ENCODE measurements at places on chromosomes 3 and 15. TPM values are rescaled to one million over a fixed set of nuclear protein-coding genes. Genes with fewer than 3 reads are reported as not detected.

DNA sequence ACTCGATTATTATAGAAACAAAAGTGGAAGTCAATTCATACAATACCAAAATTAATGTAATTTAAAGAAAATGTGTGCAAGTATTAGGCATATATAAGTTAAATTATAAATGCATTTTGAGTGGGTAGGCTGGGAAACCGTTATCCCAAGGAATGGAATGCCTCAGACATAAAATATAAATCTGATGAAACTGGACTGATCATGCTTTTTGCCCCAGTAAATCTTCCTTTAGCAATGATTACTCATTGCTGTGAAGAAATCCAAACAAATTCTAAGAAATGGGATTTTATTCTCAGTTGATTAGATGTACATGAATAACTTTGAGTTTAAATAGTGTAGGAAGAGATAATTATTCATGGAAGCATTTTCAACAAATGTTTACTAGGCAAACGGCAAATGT, 185.5 kb upstream of the KCNMB2 start:
- no peaks in the 10 kb centered on the region for H3K4me1 ChIP-seq
- no peaks in the 10 kb centered on the region for H3K27me3 ChIP-seq
- no peaks in the 10 kb centered on the region for H3K36me3 ChIP-seq
- H3K27ac ChIP-seq, result no peak overlapping the region
- H3K4me3 ChIP-seq, result no peak overlapping the region
- DNase-seq, result no peak

DNA sequence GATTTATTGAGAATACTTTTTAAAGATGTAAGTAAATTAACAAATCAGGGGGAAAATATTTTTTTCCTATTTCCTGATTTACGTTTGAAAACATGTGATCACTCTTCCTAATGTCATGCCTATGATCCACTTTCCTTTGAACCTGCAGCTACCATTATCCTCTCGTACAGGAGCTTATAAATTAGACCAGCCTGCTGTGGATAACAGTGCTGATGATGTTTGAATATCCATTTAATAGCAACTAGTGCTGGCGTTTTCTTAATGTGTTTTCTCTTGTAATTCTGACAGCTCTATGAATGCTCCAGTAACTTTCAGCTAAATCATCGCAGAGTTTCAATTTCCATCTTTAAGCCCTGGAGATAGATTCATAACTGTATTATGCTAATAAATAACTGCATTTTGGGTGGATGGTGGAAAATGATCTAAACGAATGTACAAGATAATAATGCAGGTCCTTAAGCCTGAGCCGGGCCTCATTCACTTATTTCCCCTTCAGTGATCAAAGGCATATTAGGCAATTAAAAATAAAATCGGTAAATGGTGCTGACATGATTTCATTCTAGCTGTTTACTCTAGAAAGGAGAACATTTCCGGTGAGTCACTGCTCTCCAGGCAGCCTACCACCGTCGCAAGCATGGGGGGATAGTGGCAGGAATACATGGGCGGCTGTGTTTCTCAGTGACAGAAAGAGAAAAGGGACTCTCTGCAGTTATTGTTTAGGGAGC, 58.5 kb upstream of the SLC24A5 start:
- no peak overlapping the region for H3K4me3 ChIP-seq
- no peaks in the 10 kb centered on the region for H3K36me3 ChIP-seq

GRCh38 chr3:161356287-161356686, 15.0 kb downstream of the SPTSSB start:
- no peak overlapping the region for H3K4me3 ChIP-seq
- no peaks in the 10 kb centered on the region for H3K27me3 ChIP-seq
- no peak overlapping the region for H3K27ac ChIP-seq
- no peaks in the 10 kb centered on the region for H3K4me1 ChIP-seq

DNA sequence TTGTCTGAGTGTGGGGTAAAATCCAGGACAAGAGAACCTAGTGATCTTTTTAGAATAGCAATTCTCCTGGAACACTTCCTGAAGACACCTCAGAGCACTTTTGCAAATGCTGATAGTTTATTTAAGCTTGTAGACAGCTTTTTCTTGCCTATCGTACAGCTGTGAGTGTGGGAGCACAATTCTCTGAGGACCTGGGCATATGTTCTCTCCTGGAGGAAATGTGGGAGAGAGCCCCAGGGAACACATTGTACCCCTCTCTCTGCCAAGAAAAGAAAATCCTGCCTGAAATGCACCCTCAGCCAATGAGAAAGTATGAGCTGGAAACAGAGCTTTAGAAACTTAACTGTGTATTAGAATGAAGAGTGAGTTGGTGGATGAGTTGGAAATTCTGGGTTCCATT, 308.3 kb upstream of the SEMA6D start:
- H3K27me3 ChIP-seq, result no peaks in the 10 kb centered on the region
- H3K4me3 ChIP-seq, result no peak overlapping the region
- H3K36me3 ChIP-seq, result no peaks in the 10 kb centered on the region
- peaks cover 22% of the 10 kb centered on the region for H3K4me1 ChIP-seq
- no peak overlapping the region for H3K27ac ChIP-seq

DNA sequence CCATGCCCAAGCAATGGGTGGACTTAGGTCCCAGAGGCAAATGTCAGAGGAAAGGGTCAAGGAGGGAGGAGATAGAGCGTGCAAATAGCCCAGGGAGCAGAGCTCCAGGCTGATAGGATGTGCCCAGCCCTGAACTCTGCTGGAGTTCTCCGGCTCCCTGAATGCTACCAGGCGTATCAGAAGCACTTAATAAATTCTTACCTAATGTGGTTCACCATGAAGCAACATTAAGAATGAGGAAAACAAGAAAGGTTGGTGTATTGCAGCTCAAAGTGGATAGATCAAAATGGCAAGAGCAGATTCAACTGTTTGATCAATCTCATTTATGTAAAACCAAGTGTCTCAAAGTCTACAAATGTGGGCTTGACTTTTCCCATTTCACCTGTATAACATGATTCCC, 38.3 kb downstream of the PXYLP1 start:
- no peaks in the 10 kb centered on the region for H3K4me1 ChIP-seq
- H3K27me3 ChIP-seq, result no peaks in the 10 kb centered on the region
- H3K27ac ChIP-seq, result no peak overlapping the region
- H3K36me3 ChIP-seq, result no peaks in the 10 kb centered on the region
- no peak overlapping the region for H3K4me3 ChIP-seq
- no peak for DNase-seq

DNA sequence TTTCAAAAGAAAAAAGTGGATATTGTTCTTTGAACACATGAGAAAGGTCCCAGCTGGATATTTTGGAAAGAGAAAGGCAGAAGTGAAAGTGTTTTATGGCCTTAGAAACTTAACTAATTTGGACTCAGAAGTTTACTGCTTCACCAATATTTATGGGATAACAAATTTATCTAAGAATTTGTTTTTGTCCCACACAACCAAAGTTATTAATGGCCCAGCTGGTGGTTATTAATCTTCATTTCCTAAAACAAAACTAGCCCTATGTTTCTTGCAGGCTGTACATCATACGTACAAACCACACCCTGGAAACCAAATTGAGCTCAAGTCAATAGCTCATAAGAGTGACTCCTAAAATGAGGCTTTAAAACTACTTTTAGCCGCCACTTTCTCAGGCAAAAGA, 372.9 kb upstream of the LMCD1 start:
- DNase-seq, result no peak
- no peak overlapping the region for H3K4me3 ChIP-seq
- no peaks in the 10 kb centered on the region for H3K27me3 ChIP-seq
- H3K27ac ChIP-seq, result no peak overlapping the region

- H3K36me3 ChIP-seq, result no peaks in the 10 kb centered on the region
- no peaks in the 10 kb centered on the region for H3K27me3 ChIP-seq
- H3K4me1 ChIP-seq, result peaks cover 8% of the 10 kb centered on the region
- peak; percentile 86 for DNase-seq
These were observed 59.7 kb downstream of the RAP2B start for GRCh38 chr3:153221748-153222162.

DNA sequence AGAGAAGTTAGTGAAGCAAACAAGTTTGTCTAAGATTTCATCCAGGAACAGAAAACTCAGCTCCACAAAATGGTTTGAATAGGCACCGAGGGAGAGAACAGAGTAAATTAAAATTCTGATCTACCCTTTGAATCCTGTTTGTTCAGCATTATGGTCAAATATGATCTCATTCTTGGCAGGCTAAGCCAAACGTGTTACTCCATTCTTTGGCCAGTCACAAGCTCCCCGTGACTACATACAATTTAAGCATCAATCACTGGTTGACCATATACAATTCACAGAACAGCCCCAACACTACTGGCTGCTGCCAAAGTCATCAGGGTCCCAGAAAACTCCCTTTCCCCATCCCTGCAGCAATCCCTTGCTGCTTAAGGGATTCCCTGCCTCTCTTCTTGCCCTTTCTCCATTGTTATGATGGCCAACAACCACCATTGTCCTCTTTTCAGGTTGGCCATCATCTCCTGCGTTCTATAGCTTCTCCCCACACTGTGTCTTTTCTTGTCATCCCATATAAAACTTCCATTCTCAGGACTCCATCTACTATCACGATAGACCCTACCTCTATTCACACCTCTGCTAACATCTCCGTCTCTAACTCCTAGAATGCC, 46.3 kb downstream of the GOLIM4 start:
- no peaks in the 10 kb centered on the region for H3K27me3 ChIP-seq
- H3K36me3 ChIP-seq, result no peaks in the 10 kb centered on the region
- no peak overlapping the region for H3K4me3 ChIP-seq
- DNase-seq, result no peak

GRCh38 chr15:101028772-101029438, 109.7 kb downstream of the LRRK1 start:
- H3K4me1 ChIP-seq, result peaks cover 22% of the 10 kb centered on the region
- H3K27ac ChIP-seq, result no peak overlapping the region
- H3K36me3 ChIP-seq, result no peaks in the 10 kb centered on the region
- peak; percentile 26 for DNase-seq
- no peak overlapping the region for H3K4me3 ChIP-seq
- no peaks in the 10 kb centered on the region for H3K27me3 ChIP-seq

DNA sequence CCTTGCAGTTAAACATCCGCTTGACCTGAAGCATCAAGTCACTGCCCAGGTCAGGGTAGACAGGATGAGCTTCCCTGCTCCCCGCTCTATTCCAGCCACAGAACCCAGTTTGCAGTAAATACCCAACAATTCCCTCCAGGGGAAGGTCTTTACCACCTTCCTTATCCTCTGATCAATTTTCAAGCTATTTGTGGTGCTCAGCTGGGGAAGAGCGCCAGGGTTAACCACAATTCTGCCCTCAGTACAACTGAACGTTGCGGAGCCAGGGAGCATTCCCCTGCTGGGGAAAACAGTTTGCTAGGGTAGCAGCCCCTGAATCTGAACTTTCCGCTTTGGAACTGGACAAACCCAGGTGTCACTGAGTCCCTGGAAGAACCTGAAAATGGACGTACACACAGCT, 28.5 kb downstream of the RBPMS2 start:
- no peaks in the 10 kb centered on the region for H3K27me3 ChIP-seq
- H3K36me3 ChIP-seq, result peaks cover 27% of the 10 kb centered on the region
- peak overlapping the region; percentile 35 for H3K4me3 ChIP-seq
- H3K27ac ChIP-seq, result peak overlapping the region; percentile 90
- H3K4me1 ChIP-seq, result no peaks in the 10 kb centered on the region
- DNase-seq, result no peak

- no peaks in the 10 kb centered on the region for H3K4me1 ChIP-seq
- DNase-seq, result no peak
- no peak overlapping the region for H3K27ac ChIP-seq
- H3K4me3 ChIP-seq, result no peak overlapping the region
- no peaks in the 10 kb centered on the region for H3K27me3 ChIP-seq
These were observed 51.0 kb downstream of the MCF2L2 start for GRCh38 chr3:183377307-183377959.

GRCh38 chr15:67047149-67047661, 18.2 kb upstream of the SMAD3 start:
- DNase-seq, result no peak
- no peaks in the 10 kb centered on the region for H3K4me1 ChIP-seq
- no peak overlapping the region for H3K27ac ChIP-seq
- H3K4me3 ChIP-seq, result no peak overlapping the region
- H3K27me3 ChIP-seq, result no peaks in the 10 kb centered on the region

FBXW12 gene
- total RNA-seq, result not detected

GOLGA6D gene
- not detected for total RNA-seq

COL7A1 gene
- 2.6 TPM for total RNA-seq

GOLGA6L7 gene
- not detected for total RNA-seq
